Stimulated activated CD8-positive, alpha-beta memory T cell treated with anti-CD3 and anti-CD28 coated beads, Interleukin-7, amount 100 ng/mL, for 1 hour (primary cell): ENCODE measurements at places on chromosomes 4 and X.

DNA sequence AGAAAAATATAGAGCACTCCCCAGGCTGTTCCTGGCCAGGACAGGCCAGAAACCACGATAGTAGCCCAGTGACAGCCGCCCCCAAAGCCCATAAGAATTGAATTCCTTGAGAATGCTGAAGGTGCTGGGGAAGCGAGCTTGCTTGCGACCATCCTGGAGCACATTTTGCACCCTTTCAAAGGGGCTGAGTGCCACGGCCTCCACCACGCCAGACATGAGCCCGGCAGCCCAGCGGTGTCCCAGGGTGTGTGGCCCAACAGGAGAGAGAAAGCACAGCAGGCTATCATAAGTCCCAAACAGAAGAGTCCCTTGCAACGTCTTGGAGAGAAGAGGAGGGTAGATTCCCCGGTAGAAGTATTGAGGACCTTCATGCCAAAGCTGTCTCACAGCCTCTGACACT lies 7.6 kb upstream of the ZCCHC18 start:
- no peak for DNase-seq

GRCh38 chrX:142096253-142096652 lies 108.8 kb downstream of the MAGEC2 start:
- DNase-seq: no peak

GRCh38 chr4:104524591-104524990 lies 29.9 kb upstream of the CXXC4 start:
- DNase-seq: no peak

DNA sequence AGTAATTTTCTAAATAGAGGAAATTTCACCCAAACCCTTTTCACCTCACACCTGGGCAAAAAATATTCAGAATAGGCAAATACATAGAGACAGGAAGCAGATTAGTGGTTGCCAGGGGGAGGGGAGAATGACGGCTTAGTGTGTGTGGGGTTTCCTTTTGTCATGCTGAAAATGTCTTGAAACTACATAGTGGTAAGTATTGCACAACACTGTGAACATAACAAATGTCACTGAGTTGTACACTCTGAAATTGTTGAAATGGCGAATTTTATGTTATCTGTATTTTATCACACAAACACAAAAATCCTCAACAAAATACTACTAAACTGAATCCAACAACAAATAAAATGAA lies 60.7 kb upstream of the PLAC1 start:
- no peak for DNase-seq

DNA sequence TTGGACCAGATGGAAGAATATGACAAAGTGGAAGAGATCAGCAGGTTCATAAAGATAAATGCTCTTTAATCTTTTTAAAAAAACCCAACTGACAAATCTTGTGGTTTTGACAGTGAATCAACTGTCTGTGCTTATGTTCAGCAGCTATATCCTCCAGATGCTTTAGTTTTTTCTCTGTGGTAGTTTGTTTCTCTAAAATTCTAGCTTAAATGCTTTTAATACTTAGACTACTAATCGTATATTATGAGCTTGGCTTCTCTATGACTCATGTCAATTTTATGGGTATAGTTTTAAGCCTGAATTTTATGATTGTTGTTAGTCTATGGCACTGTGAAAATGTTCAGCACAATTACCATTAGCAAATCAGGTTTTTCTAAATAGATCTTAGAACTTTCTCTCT lies 12.9 kb downstream of the HHIP start:
- DNase-seq: no peak

DNA sequence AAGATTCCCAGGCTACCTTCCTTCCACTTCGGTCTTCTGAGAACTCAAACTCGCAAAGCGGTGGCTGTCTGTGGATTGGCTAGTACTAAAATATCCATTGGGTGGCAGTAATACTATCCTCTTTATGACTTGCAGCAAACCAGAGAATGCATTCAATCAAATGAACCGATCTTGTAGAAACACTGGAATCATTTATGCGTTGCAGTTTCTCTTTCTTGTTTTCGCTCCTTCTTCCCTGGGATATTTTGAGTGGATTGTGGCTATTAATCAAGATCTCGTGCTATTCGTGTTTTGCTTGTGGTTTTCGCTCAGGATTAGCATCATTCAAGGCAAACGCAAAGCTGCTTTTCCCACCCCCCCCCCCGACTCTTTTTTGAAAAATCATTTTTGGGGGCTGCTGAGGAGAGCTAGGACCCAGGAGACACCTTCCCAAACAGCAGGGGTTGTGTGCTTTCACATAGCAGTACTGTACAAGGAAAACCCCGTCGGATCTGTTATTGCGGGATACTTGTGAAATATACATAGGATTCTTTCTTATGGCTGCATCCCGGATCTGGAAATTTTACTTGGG lies at the start of gene IL1RAPL1:
IL1RAPL1 (plus strand) TSS at position 466 of the 571 bp plus-strand sequence.
- no peak for DNase-seq
